ENCODE measurements at places on chromosomes 7 and 10.

DNA sequence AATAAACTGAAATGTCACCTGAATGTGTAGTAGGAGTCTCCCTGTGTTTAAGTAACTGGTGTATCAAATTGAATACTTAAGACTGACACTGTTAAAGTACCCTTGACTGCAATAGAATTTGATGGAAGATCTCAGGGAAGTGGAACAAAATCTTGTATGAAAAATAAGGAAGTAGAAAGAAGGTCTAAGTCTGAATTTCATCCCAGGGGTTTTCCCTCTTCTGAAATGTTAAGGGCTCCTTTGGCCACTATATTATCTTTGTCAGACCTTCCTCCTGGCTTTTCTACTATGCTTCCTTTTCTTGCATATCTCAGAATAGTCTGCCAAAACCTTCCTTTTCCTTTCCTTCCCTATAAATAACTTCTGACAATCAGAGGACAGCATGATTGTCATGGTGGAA is 59.6 kb downstream of the BLNK start:
- no peak for DNase-seq

GRCh38 chr7:3882782-3883181 is 581.7 kb downstream of the SDK1 start:
- no peak for DNase-seq

GRCh38 chr10:96380821-96381220 is 22.0 kb upstream of the OPALIN start:
- no peak for DNase-seq

DNA sequence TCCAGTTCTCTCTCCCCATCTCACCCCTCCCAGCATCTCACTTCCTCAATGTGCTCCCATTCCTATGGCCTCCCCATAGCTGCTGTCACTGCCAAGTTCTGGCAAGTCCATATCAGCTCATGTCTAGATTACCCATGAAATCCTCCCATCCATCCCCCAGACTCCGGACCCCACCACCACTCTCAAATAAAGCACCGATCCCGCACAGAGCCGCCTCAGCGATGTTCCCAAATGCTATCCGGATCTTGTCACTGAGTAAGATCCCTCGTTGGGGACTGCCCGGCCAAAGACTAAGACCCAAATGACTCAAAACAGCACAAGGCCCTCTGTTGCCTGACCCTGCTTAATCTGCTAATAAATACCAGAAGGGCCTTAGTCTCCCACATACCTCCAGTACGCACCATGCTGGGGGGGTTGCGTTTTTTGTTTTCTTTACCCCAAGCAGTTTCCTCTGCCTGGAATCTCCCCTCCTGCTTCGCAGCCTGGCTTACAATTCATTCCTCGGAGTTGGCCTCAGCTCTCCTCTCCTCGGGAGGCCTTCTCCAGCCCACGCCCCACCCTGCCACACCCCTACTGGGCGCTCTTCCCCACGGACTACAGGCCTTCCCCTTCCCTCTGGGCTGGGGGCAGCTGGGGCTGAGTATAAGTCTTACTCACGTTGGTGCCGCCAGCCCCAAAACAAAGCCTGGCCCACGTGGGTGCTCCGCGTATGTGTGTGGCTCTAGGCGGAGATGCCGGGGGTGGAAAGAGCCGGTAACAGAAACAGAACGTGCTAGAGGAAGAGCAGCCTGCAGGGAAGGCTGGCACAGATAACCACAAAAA is 1.8 kb upstream of the DUSP5 start:
- DNase-seq = peak; percentile 78

GRCh38 chr7:70356787-70357328 is 758.6 kb downstream of the AUTS2 start:
- no peak for DNase-seq

- peak; percentile 69 for DNase-seq
Observed at GRCh38 chr7:159126311-159127260, 18.1 kb downstream of the VIPR2 start.

Data from Right ventricle myocardium inferior (tissue), 1 donor.